Germinal center (tissue), 1 donor: ENCODE measurements at places on chromosomes 3 and 15.
A peak's percentile ranks its signal among the peaks of the same experiment; 100 is the strongest.

DNA sequence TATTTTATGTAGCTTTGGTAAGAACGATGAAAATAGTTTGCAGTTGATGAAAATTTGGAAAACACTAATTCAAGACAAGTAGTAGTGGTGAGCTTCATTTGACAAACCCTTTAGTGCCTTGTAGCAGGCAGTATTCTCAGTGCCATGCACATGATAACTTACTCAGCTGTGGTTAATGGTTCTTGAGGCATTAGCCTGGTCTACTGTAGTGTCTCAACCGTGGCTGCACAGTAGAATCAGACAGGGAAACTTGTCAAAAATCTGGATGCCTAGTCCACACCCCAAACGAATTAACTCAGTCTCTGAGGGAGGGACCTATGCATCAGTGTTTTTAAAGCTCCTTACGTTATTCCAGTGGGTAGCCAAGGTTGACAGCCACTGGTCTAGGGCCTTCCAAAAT is 45.4 kb downstream of the PSMD6 start:
- DNase-seq, result no peak

DNA sequence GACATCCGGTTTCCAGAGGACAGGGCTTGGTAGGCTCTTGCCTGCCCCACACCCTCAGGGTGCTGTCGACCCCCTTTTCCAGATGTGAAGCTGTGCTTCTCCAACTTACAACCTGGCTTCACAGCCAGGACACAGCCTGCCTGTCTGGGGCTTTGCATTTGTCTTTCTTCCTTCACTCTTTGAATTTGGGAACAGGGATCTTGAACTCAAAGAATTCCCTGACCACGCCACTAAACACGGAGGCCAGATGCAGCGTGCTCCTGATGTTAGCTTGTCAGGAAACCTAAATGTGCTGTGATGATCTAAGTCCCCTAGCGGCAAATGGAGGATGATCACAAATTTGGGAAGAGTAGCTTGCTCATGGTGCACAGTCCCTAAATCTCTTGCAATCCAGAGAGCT is 244.8 kb upstream of the RGMA start:
- DNase-seq, result no peak

DNA sequence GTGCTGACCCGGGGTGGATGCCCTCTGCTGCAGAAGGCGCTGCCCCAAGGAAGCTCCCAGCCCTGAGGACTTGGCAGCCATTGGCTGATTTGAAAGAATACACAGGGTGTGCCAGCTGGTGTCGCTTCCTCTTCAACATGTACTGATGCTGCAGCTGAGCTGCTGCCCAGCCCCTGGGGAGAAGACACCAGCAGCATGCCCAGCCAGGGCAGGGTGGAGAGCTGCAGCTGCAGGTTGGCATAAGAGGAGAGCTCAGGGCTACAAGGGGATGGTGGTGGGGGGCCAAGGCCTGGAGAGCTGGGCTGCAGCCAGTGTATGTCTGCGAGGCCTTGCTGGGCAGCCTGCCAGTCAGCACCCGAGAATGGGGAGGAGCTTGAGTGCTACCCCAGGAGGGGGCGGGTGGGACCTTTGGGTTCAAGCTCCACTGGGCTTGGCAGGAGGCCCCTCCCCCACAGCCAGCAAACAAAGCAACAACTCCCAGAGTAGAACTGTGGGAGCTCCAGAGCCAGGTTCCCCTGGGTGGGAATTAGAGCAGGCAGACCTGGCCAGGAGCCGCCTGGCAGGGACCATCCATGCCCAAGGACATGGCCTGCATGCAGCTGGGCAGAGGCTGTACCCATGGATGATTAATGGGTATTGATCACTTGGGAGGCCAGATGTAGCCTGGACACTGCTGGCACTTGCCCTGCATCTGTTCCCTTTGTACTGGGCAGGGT is 9.2 kb upstream of the SEMA4B start:
- peak; percentile 86 for DNase-seq

GRCh38 chr3:101861212-101861788 is 12.0 kb downstream of the NFKBIZ start:
- no peak for DNase-seq

GRCh38 chr3:24177201-24177600 is 232.1 kb downstream of the NR1D2 start:
- no peak for DNase-seq

GRCh38 chr3:146640955-146641867 is 36.1 kb upstream of the PLSCR5 start:
- peak; percentile 13 for DNase-seq

DNA sequence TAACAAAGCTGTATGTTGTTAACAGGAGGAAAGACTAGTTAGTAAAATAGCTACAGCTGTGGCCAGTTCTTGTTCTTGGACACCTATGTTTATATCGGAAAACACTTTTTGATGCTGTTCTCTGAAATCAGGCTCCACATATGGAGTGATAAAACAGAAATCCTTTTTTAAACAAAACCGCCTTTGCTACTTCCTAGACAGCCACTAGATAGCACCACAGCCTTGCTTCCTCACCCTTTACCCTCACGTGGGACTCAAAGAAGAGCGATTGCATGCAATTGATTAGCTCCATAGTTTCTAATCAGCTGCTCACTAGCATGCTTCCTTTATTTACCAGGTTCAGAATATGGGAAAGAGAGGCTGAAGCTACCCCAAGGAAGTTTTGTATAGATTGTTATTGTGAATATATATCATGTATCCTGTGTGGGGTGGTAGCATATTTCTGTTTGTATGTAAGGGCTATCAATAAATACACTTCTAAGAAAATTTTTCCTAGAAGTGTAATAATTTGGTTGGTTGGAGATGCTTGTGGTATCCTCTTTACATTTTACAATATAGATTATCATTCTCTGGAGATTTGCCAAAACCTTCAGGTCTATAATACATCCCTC is 4.3 kb upstream of the MTFMT start:
- peak; percentile 46 for DNase-seq

DNA sequence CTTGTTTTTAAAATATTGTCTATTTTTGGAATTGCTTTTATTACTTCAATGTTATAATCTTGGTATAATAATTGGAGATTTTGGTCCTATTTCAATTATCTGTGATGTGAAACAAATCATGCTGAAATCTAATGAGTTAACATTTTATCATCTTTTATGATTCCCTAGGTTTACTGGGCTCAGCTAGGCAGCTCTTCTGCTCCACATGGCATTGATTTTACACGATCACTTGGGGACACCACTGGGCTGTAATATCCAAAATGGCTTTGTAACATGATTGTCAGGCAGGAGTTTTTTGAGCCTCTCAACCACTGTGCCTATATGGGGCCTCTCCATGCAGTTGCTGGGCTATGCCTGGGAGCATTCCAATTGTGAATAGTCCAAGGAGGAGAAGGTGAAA is 163.3 kb downstream of the PYDC2 start:
- no peak for DNase-seq

GRCh38 chr3:46119709-46120498 is 88.2 kb downstream of the CCR1 start:
- DNase-seq, result no peak

DNA sequence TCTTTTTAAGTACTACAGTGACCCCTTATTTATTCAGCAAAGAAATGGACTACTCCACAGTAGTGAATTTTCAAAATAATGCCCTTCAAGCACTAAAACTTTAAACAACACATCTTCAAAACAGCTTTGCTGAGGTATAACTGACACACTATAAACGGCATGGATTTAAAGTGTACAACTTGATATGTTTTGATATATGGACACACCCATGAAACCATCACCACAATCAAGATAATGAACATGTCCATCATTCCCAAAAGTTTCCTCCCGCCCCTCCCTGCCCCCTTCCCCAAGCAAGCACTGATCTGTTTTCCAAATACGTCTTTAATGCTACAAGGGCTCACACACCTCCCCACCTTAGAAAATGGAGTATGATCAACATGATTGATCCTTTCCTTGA is 1.6 kb upstream of the FURIN start:
- no peak for DNase-seq

GRCh38 chr3:42608581-42608980 is 8.1 kb downstream of the NKTR start:
- DNase-seq, result no peak

GRCh38 chr15:24645627-24646026 is 29.9 kb upstream of the NPAP1 start:
- no peak for DNase-seq

DNA sequence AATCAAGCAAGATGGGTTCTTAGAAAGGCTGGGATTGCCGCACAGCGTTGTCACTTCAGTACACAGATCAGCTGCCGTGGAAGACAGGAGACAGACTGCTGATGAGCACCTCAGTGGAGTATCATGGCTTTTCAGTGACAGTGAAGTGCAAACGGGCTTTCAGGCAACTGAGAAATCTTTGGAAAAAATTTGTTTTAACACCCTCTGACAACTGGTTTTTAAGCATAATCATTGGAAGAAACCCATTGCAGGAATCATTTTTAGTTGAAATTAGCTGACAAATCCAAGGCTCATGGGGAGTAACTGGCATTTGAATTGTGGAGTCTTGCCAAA is 418.8 kb downstream of the OTOL1 start:
- no peak for DNase-seq

GRCh38 chr3:71907996-71908395 is 123.0 kb upstream of the PROK2 start:
- no peak for DNase-seq

- no peak for DNase-seq
Observed at GRCh38 chr15:46413799-46414198, 779.0 kb downstream of the SQOR start.

DNA sequence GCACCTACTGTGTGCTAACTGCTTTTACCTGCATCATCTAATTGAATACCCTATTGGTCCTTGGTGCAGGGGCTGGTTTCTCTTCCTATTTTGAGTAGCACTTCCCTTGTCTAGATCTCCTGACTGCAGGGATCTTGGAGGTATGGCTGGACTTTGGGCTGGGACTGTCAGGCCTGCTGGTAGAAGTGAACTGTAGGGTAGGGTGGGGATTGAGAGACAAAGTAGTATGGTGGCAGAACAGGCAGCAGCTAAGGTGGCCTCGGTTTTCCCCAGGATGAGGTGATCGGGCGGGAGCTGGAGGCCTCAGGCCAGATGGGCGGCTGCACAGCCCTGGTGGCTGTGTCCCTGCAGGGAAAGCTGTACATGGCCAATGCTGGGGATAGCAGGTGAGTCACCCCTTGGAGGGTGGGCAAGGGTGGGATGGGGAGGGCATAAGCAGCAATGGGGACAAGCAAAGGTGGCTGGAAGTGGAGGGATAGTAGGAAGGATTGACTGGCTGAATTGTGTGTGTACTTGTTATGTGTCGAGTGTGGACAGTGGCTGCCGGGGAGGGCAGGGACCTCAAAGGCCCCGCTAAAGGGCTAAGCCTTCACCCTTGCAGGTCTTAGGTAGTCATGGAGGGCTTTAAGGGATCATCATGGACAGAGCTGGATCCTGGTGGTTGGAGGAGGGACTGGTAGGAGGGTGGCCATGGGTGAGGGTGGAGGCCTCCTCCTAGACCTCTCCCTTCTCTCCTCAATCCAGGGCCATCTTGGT is 2.0 kb downstream of the PPM1M start:
- no peak for DNase-seq

DNA sequence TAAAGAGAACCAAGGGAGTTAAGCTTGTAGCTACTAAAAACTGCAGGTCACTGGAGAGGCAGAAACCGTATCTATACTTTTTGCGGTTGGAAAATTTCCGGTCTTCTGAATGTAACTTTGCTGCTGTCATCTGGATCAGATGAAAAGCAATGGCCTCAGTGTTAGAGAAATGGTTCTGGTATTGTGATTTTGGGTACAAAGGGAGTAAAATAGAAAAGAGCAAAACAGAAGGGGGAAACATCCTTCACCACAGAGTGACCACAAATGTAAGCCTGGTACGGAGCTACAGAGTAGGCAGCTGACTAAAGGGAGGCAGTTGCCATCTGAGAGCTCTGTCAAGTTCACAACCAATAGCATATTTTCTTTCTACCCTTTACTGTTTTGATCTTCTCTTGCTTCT is 5.6 kb downstream of the CD96 start:
- peak; percentile 50 for DNase-seq

DNA sequence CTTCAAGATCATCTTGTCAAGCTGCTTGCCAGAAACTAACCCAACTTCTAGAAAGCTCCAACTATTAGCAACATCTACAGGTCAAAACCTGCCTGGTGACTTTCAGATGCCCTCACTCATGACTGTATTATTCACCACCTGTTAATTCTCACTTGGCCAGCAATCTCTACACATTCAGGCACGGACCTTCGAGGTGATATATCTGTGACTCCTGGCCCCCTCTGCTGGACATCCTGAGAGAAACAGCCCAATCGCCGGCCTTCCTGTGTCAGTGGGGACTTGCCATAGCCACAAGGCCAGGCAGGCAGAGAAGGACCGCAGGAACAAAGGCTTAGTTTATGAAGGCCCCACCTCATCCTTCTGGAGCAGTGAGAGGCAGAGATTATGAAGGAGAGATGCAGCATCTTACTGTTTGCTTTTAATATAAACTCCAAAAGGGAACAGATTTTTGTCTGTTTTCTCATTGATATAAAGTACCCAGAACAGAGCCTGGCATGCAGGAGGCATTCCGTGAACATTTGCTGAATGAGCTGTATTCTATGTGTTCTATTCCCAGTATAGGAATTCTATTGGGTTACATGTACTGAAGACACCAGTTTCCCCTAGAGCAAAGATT is 24.4 kb upstream of the OCA2 start:
- DNase-seq, result peak; percentile 53

DNA sequence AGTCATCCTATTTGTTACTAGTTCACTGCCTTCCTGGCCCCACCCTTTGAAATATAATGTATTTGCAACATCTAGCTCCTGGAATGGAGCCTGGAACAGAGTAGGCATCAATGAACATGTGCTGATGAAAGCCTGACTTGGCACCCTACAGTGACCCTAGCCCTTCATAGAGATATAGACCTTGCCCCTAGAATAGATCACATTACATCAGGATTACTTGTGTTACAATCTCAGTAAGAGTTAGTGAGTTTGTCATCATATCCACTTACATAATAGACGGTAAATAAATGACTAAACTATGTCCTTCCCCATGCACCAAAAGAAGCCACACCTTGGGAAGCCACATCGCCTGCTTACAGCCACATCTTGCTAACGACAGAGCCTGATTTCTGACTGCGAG is 110.5 kb upstream of the WNT5A start:
- DNase-seq, result no peak

- DNase-seq, result peak; percentile 10
Observed at GRCh38 chr3:5499404-5499803, 311.9 kb downstream of the EDEM1 start.

GRCh38 chr15:53009093-53009492 is 219.0 kb upstream of the ONECUT1 start:
- no peak for DNase-seq

DNA sequence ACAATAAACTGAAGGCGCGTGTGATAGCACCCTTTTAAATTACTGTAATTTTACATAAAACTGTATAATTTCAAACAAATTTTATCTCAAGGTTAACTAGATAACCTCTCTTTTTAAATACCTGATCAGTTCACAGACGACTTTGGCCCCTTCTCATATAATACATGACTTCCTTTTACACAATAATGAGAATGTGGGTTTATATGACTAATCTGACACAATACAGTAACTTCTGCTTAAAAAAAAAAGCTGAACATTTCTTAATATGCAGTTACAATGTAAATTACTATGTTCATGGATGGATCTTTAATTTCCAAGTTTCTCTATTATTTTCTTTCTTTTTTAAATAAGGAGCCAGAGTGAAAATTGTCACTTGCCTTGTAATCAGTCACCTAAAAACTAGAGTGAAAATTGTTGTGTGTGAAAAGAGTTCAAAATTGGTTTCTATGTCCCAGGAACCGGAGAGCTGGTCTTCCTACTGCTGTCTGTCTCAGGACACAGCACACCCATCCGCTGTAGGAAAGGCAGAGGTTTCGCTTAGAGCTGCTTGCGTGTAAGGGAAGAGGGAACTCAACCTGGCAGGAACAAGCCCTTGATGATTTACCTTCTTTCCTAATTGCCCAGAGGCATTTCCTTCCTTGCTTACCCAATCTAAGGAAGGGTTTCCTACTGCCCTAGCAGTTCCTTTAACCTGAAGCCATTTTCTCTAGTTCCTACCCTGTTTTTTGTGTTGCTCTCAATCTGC is 33.3 kb downstream of the PLD1 start:
- DNase-seq, result no peak
